ENCODE measurements at places on chromosomes 1 and 21.

GRCh38 chr1:154463512-154463990, 38.5 kb upstream of the TDRD10 start:
- no peak for DNase-seq

- no peak for DNase-seq
Observed at GRCh38 chr1:176193023-176193422, 14.1 kb downstream of the COP1 start.

DNA sequence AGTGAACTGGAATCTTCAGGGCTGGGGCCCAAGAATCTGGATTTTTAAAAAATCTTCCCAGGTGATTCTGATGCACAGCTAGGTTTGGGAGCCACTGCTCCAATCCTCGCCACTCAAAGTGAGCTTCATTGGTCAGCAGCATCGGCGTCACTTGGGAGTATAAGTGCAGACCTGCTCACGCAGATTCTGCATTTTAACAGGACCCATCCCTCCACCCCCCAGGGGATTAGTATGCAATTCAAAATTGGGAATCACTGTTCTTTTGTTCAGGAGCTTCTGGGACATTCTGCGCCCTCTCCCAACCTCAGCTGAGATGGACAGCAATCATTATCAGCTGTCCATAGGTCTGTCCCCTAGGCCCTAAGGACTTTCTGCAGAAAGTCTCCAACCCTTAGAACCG, 53.5 kb downstream of the LGR6 start:
- peak; percentile 9 for DNase-seq

DNA sequence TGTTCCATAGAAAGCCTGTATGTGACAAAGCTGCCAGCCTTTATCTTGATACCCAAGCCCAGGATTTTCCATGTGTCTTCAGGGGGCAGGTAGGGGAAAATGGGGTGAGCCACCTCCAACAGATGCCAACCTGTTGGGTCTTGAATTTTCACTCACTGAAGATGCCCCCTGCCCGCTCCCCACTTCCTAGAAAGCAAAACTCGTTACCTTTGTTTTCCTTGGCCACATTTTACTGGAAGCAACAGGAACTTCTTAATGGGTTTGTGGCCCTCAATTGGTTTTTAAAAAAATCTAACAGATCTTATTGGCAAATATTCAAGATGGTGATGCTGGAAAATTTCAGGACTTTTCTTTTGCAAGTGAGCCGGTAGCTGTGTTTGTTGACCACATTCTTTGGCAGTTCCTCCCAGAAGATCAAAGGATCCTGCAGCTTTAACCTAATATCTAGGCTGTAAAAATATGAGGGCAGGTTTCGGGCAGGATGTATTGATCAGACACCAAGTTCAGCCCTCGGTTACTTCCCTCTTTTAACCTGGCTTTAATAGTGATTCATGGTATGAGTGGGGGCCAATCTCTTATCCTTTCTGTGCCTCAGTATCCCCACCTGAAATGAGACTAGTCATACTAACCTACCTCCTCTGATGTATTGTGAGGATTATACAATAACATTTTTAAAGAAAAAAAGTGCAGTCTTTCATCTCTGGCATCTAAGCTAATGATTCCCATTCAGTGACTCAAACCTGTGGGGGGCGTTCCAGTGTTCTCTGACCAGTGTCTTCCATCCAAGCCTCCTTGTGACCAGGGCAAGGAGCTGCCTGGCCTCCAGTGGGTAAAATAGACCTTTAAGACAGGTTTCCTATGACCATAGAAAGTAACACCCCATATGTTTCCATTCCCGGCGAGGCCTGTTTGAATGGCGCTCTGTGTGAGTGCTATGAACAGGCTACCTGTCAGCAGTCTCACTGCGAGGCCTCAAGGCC, 21.3 kb upstream of the GNPAT start:
- DNase-seq: no peak

DNA sequence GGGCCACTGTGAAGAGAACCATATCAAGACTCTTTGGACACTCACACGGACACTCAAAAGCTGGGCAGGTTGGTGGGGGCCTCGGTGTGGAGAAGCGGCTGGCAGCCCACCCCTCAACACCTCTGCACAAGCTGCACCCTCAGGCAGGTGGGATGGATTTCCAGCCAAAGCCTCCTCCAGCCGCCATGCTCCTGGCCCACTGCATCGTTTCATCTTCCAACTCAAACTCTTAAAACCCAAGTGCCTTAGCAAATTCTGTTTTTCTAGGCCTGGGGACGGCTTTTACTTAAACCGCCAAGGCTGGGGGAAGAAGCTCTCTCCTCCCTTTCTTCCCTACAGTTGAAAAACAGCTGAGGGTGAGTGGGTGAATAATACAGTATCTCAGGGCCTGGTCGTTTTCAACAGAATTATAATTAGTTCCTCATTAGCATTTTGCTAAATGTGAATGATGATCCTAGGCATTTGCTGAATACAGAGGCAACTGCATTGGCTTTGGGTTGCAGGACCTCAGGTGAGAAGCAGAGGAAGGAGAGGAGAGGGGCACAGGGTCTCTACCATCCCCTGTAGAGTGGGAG, 36.3 kb upstream of the TDRD10 start:
- DNase-seq: no peak

- DNase-seq: no peak
Observed at GRCh38 chr1:11138952-11139351, 39.3 kb upstream of the EXOSC10 start.

DNA sequence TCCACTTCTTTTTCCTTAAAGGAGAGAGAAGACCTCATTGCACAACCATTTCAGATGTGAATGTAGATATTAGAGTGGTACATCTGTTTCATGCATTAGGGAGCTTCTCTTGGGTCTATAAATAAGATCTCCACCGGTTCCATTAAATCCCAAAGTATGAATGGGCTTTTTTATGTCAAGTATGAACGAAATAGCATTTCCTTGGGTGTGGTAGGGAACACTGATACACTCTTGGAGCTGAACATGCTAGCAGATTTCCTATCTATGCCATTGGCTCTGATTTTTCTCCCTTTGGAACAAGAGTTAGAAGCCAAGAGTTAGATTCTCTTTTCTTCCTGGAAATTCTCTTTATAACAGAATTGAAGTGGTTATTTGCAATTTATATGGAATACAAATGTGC, 245.6 kb upstream of the ADAMTS5 start:
- no peak for DNase-seq

DNA sequence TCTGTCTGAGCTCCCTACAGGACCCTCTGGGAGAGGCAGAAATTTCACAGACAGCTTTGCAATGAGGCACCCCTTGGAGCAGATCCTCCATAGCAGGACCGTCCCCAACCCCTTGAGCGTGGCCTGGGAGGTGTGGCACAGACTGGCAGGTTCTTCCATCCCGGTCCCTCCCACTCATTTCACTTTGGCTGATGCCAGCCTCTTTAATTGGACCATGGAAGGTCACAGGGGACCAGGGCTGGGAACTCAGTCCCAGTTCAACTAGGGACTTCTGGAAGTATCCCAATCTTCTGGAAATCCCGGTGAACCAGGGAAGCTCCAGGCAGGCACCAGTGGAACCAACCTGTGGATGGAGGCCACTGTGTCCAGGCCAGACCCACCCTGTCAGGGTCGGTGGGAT, 83.7 kb downstream of the SPSB1 start:
- no peak for DNase-seq

DNA sequence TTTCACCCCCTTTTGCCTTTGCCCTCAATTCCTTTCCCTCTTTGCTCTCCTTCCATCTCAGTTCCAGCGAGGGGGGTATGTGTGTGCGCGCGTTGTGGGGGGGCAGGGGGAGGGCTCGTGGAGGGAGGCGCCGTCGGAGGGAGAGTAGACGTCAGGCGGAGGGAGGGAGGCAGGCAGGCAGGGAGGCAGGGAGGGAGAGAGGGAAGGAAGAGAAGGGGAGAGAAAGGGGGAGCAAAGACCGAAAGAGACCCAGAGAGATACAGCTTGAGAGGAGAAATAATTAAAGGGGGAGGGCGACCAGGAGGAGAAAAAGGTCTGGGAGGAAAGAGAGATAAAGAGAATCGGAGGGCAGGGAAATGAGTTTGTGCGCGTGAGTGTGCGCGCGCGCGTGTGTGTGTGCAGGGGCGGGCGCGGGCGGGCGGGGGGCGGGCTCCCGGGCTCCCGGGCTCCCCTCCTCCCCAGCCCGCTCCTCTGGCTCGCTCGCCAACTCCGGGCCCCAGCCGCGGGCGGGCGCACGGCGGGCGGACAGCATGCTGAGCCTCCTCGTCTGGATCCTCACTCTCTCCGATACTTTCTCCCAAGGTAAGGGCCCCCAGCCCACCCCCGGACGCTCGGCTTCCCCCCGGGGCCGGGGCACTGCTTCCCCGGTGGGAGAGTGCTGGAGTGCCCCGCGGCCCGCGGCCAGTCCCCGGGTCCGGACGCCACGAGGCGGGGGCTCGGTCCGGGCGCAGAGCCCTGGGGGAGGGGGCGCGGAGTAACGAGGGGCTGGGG, at the start of gene KIRREL1:
TSS of gene KIRREL1 (plus strand) at position 499 of the 771 bp plus-strand sequence. CDS start at position 531, 32 bp downstream.
- peak; percentile 89 for DNase-seq

Data from WERI-Rb-1 (cell line).